ENCODE measurements at places on chromosomes 12 and 14. TPM values are rescaled to one million over a fixed set of nuclear protein-coding genes. Genes with fewer than 3 reads are reported as not detected.

Gene GPR84
- total RNA-seq, result not detected

Gene IL22
- total RNA-seq, result not detected

Gene DLGAP5
- total RNA-seq, result 0.94 TPM

Gene TMEM253
- total RNA-seq, result 1.6 TPM

- DNase-seq, result no peak
These were observed 97.0 kb downstream of the TPH2 start for GRCh38 chr12:72035625-72036024.

GRCh38 chr12:109166371-109166770, 50.0 kb downstream of the ACACB start:
- no peak for DNase-seq

DNA sequence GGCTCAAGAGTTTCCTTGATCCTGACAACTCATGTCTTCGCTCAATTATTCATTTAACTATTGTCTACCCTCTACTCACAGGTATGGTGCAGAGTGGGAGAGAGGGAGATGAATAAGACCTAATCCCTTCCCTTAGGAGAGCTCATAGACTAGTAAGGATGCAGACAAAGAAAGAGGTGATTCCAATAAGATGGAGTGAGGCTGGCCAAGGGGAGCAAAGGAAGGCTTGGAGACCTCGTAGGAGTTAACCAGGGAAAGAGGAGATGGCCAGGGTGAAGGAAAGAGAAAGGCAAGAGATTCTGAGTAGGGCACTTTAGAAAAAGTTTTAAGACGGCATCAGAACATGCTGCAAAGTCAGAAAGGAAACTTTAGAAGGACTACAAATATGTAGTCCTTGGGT, 588.5 kb downstream of the VRK1 start:
- no peak for DNase-seq

DNA sequence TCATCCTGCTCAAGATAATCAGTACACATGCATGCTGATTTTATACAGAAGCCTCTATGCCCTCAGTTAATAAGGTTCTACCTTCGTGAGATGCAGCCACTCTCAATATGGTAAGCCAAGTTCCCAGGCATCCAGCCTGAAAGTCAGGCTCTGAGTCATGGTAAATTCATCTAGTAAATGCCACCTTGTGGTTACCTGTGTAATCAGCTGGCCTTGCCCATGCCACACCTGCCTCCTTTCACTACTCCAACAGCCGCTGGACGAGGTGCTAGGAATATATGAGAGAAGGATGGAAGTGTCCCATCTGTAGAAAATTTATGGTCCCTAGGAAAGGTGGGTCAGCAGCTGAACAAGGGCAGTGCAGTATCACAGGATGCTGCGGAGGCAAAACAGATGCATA, 207.3 kb downstream of the SSPN start:
- DNase-seq, result no peak

All from myocyte (in vitro differentiated cells).